ENCODE measurements at places on chromosomes 13 and 19. TPM values are rescaled to one million over a fixed set of nuclear protein-coding genes. Genes with fewer than 3 reads are reported as not detected.

- no peak for DNase-seq
These were observed 203.2 kb downstream of the TUBA3C start for GRCh38 chr13:18978447-18978846.

- DNase-seq, result no peak
These were observed 3.4 kb downstream of the SF3A2 start for GRCh38 chr19:2239771-2240770.

The LRP3 gene
- total RNA-seq, result 33.7 TPM

The PRTN3 gene
- 0.39 TPM for total RNA-seq

The FFAR2 gene
- not detected for total RNA-seq

DNA sequence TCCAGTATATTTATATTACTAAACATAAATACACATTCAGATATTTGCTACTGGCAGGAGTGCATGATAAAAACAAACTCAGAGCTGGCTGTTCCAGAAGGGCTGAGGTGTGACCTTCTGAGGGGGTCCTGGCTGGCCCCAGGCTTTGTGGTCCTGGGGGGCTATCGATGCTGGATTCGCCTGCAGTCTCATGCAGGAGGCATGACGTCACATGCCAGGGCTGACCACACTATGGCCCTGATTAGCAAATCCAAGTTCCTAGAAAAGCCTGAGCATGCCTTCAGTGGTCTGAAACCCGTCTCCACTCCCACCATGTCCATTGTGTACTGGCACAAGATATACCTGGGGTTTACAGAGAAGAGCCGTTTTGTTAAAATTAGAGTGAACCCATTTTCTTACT is 97.9 kb downstream of the KL start:
- DNase-seq, result no peak

DNA sequence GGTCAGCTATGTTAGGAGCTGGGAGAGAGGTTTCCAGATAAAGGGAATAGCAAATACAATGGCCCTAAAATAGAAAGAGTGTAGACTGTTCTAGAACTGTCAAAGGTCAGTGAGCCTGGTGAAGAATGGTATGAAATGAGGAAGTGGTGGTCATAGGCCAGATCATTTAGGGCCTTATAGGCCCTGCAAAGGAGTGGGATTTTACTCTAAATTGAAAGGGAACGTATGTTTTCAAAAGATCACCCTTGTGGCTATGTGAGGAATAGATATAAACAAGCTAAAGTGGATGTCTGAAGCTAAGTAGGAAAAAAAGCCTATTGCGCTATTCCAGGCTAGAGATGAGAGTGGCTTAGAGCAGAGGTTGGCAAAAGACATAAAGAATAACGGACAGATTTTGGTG is 70.7 kb upstream of the TDRD3 start:
- DNase-seq, result no peak

DNA sequence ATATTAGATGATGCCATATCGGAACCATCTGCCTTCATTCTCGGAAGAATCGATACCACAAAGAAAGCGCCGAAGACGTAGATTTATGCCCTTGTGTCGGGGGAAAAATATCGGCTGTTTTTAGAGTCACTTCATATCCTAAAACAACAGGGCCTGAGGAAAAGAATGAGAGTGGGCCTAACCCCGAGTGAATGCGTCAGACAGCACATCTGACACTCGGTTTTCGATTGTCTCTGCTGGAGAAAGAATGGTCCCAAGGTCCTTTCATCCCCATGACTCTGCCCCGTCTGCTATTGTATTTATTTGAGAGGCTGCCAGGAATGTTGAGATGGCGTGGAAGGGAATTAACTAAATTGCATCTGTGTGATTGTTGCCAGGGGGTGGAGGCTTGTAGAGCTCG is 46.1 kb downstream of the CHST8 start:
- no peak for DNase-seq

DNA sequence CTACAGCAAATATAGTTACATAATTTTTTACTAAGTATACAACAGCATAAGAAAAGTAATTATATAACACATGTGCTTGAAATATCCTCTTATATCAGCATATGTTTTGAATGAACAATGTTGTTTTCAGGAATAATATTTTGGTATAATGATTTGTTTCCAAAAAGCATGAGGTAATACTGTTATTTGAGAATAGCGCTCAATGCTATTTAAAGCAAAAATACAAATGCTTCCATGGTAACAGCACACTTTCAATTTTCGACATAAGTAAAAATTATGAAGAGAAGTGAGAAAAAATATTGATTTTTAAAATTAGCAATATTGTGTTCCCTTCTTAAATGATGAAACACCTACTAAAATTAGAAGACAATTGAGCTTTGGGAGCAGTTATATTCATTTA is 715.9 kb upstream of the ATXN8OS start:
- no peak for DNase-seq

DNA sequence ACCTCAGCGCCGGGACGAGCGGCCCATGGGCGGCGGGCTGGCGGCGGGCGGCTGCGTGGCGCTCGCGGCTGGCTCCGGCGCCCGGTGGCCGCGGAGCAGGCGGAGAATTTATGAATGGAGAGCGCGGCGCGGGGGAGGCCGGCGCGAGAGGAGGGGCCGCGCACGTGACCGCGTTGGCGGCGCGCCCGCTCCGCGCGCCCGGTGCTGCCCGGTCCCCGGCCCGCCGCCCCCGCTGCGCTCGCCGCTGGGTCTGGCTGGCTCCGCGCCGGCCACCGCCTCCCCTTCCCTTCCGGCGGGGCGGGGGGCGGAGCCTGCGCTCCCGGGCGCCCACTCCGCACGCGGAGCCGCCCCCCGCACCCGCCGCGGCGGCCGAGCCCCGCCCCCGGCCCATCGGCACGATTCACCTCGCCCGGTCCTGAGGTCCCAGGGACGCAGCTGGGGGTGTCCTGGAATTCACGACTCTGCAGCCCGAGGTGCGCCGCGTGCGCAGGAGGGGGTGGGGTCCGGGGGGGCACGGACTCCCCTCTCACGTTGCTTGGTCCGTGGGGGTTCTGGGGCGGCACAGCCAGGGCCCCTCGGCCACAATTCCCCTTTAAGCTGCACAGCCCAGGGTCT is at the start of gene CBARP:
TSS of gene CBARP (minus strand) at position 252 of the 615 bp plus-strand sequence. CDS start 1,905 bp downstream, outside the sequence.
- DNase-seq, result no peak

DNA sequence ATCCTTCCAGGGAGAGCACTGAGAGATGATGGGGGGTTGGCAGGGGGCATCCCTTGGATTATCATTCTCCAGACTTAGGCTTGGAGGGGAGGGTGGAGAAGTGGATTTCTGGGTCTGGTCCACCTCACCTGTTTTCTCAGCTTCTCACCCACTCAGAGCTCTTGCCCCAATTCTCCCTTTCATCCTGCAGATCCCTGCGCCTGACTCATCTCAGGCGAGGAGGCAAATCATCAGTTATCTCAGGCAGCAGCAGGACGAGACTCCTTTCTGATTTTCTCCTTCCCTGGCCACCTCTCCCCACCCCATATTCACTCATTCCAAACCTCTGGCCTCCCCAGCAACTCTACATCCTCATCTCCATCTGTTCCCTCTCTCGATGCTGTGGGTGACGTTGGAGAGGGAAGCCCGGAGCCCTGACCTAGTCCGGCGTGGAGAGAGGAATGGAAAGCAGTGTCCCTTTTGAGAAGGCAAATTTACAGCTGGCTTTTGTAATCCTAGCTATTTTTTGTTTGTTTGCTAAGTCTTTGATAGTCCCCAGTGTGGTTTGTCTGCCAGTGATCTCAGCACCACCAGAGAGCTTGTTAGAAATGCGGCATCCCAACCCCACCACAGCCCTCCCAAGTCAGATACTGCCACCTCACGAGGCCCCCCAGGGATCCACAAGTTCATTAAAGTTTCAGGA is 24.0 kb upstream of the TPT1 start:
- DNase-seq, result no peak

- no peak for DNase-seq
These were observed 102.0 kb downstream of the ERCC5 start for GRCh38 chr13:102947745-102948405.

GRCh38 chr13:40402931-40403431 is 263.5 kb downstream of the FOXO1 start:
- no peak for DNase-seq

DNA sequence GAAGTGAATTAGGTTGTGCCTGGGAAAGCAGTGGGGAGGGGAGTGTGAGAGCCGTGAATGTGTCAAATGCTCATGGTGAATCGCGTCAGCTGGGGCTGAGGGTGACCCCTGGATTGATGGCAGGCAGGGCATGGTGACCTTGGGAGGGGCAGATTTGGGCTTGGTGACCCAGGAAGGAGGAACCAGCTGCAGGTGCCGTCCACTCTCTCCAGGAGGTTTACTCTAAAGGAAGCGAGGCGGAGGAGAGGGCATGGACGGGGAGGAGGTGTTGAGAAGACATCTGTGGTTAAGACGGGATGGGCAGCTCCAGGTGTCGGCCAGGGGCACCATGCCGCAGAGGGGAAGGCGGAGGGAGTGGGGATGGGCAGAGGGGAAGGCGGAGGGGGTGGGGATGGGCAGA is 28.7 kb downstream of the TMEM255B start:
- DNase-seq, result no peak

DNA sequence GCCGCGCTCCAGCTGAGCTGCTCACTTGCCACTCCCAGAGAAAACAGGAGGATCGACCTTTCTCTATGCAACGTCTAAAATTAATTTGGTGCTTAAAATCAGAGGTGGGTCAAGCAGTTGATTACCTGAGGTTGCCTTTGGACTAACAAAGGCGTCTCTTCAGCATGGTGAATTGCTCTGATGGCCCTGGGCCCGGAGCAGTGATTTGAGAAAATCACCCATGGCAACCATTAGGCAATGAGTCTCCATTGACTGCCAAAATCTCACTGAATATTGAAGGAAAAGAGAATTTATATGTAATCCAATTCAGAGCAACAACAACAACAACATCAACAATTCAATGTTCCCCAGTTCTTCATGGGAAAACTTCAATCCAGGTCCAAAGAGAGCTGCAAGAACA is 61.8 kb downstream of the IRS2 start:
- DNase-seq, result no peak

Measured in H1 (cell line).